ENCODE measurements at places on chromosomes 11 and 22.

GRCh38 chr11:93717501-93717900, 23.8 kb downstream of the TAF1D start:
- no peak for DNase-seq

DNA sequence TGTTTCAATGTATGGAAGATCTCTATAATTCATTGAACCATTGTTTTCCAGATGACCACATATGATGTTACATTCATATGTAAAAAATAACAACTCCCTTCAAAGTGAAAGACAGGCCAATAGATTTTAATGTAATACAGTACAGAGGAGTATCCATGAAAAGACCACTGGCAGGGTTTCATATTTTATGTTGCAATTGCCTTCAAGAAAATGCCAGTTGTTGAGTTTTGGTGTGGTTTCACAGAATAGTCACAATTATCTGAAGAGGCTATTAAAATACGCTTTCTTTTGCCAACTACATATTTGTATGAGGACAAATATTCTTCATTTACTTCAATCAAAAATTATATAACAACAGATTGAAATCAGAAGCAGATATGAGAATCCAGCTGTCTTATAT, 14.3 kb downstream of the AMOTL1 start:
- DNase-seq, result no peak

- DNase-seq, result no peak
Measured at GRCh38 chr11:71450939-71451338, 2.1 kb upstream of the NADSYN1 start.

GRCh38 chr22:22533863-22534262, 13.8 kb upstream of the ZNF280A start:
- DNase-seq, result no peak

DNA sequence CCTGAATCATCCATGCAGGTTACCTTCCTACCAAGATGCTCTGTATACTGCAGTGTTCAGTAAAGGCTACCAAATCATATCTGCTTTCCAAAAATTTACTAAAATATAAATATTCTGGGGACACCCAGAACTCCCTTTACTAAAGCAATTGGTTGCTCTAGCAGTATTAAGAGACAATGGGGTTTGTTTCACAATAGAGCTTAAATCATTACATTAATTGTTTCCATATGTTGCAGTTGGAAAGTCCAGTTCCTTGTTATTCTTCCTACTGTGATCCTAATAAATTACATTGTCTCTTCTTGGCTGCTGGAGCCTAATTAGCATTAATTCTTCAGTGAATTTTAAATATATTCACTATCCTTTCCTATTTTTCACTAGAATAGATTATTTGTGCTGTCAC, 316.0 kb upstream of the MTNR1B start:
- no peak for DNase-seq

DNA sequence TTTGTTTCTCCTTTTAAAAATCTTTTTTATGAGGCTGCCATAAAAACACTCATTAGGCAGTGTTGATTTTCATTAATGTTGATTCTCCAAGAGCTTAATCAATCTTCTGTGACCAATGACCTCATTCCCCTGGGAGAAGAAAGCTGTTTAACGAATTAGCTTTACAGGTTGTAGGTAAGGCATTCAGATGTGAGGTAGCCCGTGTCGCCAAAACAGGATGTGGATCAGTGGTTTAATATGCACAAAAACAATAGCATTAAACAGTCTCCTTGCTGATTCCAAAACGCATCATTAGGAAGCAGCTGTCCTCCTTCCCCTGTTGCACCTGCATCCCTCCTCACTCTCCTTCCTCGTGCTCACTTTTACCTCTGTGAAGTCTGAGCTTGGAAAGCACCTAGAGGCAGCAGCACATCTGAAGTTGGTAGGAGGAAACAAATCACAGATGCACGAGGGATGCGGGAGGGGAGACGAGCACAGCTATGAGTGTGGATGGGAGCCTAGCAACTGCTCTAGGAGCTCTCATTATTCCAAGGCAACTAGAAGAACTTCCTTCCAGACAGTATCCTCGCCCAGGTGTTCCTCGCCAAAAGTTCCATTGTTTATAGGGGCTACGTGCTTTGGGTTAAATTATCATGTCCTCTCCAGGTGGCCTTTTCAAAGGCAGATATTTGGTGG, 179.4 kb upstream of the SNX19 start:
- no peak for DNase-seq

GRCh38 chr11:91625495-91625894, 599.1 kb upstream of the FAT3 start:
- DNase-seq, result no peak

DNA sequence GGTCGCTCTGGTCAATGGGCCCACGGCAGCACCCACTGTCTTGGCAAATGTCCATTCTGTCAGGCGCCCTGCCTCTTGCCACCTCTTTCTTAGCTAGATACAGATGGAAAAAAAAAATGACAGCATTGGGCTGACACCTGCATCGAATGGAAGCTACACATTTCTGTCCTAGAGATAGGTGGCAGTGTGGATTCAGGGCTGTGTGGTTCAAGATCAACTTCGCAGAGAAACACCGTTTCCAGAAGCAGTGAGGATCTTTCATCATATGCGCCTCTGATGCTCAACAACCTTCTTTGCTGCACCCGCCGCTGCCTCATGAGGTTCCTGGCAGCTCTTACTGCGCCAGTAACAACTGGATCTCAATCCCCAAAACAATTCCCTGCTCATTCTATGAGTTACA, 236.3 kb downstream of the KIRREL3 start:
- DNase-seq, result no peak

DNA sequence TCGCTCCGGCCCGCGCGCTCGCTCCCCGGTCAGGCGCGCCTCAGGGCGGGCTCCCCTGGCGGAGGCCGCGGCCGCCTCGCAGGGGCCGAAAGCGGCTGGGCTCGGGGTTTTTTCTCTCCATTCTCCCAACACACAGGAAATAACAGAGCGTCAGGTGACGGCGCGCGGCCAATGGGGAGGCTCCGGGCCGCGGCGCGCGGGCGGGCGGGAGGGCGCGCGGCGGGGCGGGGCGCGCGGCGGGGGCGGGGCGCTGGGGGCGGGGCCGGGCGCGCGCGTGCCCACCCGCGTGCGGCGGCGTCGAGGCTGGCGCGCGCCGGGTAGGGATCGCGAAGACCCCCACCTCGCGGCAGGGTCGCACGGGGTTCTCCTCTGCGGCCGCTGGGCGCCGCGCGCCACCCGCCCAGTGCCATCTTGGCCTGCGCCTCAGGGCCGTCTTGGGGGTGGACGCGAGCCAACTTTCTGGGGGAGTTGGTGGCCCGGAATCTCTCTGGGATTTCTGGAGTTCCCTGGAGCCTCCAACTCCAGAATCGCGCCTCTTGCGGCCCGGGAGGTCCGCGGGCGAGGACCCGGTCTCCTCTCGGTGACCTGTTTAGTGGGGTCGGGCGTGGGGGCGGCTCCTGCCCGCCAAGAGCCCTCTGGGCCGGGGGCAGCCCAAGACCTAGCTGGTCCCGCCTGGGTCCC, at the start of gene TCF20:
TSS of gene TCF20 (minus strand) at position 144 of the 681 bp plus-strand sequence. CDS start 55,348 bp downstream, outside the sequence.
- DNase-seq, result peak; percentile 66

GRCh38 chr11:3824714-3825472, 15.9 kb downstream of the RHOG start:
- DNase-seq, result peak; percentile 86

DNA sequence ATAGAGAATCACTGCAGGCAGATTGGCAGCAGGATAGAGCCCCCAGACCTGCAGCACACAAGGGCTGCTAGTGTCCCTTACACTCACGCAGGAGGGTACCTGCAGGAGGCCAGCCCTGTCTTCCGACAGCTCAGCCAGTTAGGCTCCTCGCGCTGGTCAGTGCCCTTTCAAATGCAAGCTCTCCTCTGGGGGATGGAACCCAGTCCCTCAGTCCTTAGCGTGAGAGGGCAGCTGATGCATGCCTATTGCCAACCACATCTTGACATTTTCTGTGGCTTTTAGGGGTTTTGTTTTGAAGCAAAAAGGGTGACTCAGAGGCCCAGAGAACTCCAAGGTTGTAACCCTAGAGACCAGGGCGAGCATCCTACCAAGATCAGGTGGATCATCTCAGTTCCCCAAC, 40.0 kb downstream of the WNT11 start:
- DNase-seq, result no peak

GRCh38 chr22:21714786-21715185, 20.8 kb downstream of the YPEL1 start:
- DNase-seq, result no peak

- DNase-seq, result no peak
Measured at GRCh38 chr11:28442131-28442530, 333.9 kb downstream of the METTL15 start.

GRCh38 chr11:112403432-112403831, 142.8 kb upstream of the PLET1 start:
- DNase-seq, result no peak

DNA sequence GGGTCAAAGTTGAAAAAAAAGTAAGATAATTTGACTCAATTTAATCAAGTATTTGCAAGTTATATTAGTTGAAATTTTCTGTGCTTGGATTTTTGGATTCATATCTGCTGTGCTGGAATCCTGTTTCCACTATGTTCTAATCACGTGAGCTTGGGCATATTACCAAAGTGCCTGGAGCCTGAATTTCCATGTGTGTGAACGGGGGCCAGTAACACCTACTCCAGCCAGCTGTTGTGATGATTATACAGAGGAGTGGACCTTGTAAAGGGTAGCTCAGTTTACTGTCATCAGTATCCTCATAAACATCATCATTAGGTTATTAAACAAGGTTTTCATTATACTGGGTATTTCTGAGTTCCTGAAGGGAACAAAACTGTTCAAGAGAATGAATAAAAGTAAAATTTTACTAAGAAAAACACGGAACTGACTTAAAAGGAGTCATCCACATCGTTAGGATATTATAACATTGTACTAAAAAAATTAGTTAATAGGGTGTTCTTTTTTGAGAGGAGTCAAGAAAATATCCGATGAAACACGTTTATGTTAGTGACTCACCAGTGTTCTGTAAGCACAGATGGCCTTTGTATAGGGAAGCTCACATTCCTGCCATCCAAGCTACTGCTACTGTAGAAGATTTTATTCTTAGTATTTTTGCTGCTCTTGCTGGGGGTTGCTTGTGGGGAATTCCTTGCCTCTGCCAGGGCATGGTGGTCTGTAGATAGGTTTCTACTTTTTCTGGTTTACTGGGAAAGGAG, 144.1 kb downstream of the ARHGAP42 start:
- no peak for DNase-seq

DNA sequence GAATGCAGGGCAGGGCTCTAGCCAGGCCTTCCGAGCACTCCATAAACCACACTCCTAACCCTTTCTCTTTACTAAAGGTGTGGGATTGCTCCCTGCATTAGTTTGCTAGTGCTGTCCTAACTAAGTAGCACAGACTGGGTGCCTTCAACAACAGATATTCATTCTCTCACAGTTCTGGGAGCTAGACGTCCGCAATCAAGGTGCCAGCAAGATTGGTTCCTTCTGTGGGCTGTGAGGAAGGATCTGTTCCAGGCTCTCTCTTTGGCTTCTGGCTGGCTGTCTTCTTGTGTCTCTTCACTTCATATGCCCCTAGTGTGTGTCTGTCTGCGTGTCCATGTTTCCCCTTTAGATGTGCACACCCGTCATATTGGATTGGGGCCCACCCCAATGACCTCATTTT, 59.8 kb downstream of the GALNT18 start:
- DNase-seq, result no peak

DNA sequence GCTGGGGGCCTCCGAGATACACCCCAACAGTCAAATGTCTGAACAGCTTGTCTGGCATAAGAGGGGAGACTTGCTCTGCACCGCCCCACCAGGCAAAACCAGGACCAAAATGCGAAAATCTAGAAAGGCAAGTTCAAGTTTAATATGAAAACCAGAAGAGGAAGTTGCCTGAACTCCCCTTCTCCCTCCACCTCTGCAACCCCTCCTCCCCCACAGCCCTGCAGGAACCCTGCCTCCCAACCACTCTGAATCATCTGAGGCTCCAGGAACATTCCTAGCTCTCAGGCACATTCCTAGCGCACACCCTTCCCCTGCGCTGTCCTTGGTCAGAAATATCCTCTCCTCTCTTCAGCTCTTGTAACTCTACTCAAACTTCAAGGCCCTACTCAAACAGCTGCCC, 36.7 kb downstream of the ISX start:
- no peak for DNase-seq

- no peak for DNase-seq
Measured at GRCh38 chr11:2559527-2560311, 114.9 kb downstream of the KCNQ1 start.

DNA sequence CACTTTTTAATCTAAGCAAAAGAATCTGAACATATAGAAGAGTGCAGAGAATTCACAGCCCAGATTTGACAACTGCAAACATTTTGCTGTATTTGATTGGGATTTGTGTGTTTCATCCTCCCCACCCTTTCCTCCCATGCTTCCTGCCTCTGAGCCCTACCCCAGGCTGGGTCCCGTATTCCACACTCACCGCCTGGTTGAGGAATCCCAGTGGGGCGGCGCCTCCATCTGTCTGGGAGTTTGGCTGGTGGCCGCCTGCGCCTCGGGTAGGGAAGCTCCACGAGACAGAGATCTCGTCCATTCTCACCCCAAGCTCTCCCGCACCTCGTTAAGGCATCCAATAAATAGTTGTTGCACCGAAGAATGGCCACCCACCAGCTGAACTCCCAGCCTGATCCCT, 105.9 kb upstream of the SLC22A12 start:
- no peak for DNase-seq

- no peak for DNase-seq
Measured at GRCh38 chr11:73965764-73966121, 14.9 kb downstream of the DNAJB13 start.

DNA sequence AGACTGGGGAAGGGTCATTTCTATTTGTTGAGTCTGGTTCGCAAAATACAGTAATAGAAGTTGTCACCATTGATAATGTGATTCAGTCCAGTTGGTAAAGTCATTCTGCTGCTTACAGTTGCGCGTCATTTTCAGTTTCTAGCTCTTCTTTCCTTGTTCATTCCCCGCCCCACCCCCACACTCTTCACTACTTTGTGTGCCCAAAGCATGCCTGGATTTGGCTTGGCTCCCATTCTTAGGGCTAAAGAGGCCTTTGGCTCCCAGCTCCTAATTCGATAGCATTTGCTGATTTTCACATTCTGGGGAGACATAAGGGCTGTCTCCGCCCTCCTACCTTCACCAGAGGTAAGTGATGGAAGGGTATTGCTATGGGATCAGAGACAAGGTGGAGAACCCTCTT, 43.0 kb downstream of the CECR2 start:
- DNase-seq, result peak; percentile 30

GRCh38 chr11:77067861-77068443, 1.2 kb downstream of the CAPN5 start:
- DNase-seq, result no peak

DNA sequence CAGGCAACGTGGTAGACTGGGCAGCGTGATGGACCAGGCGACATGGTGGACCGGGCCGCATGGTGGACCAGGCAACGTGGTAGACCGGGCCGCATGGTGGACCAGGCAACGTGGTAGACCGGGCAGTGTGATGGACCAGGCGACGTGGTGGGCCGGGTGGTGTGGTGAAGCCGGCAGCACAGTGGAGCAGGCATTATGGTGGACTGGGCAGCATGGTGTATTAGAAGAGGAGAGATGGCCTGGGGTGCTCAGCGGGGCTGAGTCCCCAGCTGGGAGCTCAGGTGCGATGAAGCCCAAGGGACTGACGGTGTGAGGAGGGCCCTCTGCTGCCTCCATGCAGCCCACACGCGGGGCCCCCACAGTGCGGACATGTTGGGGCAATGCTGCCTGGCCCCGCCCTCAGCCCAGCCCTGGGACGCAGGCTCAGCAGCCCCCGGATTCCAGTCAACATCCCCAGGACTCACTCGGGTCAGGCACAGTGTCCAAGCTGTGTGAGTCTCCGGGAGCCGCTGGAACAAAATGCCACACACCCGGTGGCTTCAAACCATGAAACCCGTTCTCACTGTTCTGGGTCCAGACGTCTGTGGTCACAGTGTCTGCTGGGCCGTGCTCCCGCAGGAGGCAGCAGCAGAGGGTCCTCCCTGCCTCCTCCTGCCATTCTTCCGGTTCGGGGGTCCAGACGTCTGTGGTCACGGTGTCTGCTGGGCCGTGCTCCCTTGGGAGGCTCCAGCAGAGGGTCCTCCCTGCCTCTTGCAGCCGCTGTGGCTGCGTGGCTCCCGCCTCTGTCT, 1084.9 kb downstream of the BRD1 start:
- no peak for DNase-seq
